ENCODE measurements at places on chromosomes 12 and 14.

- DNase-seq = peak; percentile 94
Observed at GRCh38 chr12:54360717-54361456, 3.4 kb downstream of the GPR84 start.

DNA sequence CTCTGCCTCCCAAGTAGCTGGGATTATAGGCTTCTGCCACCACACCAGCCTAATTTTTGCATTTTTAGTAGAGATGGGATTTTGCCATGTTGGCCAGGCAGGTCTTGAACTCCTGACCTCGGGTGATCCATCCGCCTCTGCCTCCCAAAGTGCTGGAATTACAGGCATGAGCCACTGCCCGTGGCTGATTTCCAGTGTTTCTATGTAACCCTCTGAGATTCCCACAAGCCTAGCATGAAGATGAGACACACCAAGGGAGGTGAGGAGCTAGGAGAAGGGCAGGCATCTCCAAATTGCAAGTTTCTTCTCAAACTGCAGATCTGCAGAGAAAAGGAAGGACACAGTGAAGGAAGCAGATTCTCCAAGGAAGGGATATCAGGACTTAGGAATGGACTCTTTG lies 125.0 kb downstream of the CACNA1C start:
- DNase-seq = no peak

GRCh38 chr12:52648012-52648550 lies 3.9 kb downstream of the KRT2 start:
- no peak for DNase-seq

- DNase-seq = peak; percentile 43
Observed at GRCh38 chr12:74365178-74365964, 172.3 kb upstream of the ATXN7L3B start.

DNA sequence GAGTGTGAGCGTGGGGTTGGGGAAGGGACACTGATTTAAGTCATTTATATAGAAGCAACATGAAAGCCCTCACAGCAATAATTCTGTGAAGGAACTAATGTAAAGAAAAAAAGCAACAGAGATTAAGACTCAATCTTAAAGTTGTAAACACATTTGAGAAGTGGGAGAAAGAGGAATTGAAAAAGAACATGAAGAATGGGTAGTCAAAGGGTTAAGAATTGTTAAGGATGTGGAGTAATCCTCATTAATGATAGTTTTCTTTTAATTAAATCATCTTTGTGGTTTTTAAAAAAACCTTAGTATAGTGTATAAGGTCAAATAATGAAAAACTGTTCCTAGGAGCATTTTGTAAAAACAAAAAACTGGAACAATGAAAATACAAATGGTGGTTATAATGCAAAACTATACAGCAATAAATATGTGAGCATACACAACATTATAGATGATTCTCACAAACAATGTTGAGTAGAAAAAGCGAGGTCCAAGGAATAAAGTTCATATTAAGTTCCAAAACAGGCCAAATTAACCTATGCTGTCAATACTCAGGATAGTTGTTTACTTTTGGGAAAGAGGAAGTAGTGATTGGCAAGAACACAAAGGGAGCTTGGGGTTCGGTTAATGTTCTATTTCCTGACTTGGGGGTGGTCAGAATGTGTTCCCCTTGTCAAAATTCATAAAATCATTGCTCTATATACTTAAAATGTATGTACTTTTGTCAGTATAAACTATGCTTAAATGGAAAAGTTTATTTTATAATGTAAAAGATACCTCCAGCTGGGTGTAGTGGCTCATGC lies 120.4 kb upstream of the ATF7IP start:
- no peak for DNase-seq

DNA sequence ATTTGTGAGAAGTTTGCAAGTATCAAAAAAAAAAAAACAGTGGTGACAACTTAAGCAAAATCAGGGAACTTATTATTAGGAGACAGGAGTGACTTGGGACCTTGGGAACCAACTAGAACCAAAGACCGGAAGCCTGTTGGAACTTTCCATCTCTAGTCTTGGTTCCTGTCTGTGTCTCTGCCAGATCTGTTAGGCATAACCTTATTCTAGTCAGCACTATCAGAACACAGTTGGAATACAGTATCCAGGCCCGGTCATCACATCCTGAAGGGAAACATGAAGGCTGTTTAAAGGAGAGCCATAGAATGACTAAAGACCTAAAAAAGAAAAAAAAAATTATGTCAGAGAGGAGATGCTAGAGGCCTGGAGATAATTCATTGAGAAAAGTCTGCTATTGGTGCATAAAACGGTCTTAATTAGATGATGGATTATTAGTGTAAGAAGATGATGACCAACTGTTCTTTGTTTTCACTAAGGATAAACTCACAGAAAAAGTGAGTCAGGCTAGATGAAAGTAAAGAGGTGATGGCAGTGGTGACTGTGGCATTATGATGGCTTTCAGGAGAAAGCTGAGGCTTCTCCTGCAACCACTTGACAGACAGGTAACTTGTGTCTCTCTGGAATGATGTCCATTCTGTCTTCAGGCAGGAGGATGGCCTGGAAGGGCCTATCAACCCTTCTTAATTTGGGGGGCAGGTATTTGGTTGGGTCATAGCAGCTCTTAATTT lies 28.2 kb downstream of the DACT1 start:
- no peak for DNase-seq

DNA sequence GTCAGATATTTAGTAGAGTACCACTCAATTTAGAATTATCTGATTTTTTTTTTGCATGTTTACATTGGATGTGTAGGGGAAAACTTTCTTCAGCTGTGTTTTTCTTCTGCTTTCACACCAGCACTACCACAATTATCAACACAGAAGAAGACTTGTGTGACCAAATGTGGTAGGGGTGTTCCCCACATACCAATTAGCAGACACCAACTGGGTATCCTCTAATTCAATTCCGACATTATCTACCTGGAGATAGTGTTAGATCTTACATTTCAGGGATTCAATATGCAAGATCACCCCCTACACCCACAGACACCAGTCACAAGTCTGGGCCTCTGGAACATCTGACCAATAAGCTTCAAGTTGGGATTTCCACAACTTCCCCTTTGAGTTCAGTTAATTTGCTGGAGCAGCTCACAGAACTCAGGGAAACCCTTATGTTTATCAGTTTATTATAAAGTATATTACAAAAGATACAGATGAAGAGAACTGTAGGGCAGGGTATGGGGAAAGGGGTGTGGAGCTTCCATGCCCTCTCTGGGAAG lies 4.1 kb upstream of the KLRG1 start:
- no peak for DNase-seq

GRCh38 chr14:55948399-55948798 lies 169.8 kb upstream of the PELI2 start:
- no peak for DNase-seq

DNA sequence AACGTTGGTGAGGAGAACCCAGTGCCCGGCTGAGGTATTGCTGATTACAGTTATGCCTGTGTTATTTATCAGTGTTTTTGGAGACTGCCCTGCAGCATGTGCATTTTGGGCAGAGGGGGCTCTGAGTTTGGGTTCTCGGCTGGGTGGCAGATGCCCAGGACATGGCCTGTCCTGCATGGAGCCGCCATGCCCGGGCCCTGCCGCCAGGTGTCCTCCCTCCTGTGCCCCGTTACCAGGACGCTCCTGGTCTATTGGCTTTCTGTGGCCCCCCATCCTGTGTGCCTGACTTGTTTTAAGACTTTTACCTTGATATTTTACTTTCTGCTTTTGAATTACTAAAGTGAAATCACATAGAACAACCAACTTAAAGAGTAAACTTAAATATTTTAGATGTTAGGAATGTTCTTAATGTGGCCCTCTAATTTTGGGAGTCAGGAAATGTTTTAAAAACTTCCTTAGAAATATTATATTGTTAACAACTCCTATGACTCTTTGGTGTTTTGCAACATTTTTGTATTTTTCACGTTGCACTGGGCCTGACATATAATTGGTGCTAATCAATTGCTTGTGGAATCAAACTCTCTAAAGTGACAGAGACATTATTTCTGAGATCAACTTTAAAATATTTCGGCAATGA lies 51.8 kb downstream of the PRIMA1 start:
- DNase-seq = no peak

DNA sequence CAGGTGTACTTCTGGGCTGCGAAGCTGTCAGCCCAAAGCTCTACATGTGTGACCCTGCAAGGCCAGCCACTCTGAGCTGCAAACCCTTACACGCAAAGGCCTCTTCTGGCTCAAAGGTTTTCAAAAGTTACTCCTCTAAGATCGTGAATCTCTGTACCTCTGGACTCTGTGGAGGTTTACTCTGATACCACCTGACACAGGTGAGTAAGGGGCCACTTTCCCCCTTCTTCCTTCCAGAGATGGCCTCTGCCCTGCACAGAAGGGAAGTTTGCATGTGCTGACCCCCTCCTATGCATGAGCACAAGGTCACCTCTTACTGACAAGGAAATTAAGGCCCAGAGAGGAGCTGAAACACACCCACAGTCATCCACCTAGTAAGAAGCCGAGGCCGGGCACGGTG lies 14.5 kb downstream of the ITPK1 start:
- no peak for DNase-seq

DNA sequence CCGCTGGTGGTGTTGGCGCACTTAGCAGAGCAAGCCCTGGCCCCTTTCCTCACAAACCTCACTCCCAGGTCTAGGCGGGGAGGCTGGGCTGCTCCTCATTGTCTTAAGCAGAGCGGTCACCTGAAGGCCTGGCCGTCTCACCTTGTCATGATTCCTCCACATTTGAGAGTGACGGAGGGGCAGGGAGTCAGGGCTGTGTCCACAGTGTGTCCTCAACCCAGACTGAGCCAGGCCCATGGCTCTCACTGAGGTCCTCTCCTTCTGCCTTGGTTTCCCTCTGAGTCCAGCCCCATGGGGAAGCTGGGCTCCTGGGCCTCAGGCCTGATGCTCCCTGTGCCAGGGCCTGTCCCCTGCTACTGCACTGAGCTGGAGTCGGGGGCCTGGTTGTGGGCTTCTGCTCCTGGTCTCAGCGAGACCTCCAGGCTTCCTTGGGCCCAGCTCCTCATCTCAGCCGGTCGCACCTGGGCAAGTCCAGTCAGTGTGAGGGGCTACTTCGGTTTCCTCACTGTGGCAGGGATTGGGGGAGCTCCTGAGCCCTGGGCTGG lies 44.9 kb downstream of the KRT80 start:
- no peak for DNase-seq

- DNase-seq = no peak
Observed at GRCh38 chr14:53545217-53545616, 392.1 kb upstream of the DDHD1 start.

GRCh38 chr14:67999705-68000384 lies 180.3 kb downstream of the RAD51B start:
- no peak for DNase-seq

DNA sequence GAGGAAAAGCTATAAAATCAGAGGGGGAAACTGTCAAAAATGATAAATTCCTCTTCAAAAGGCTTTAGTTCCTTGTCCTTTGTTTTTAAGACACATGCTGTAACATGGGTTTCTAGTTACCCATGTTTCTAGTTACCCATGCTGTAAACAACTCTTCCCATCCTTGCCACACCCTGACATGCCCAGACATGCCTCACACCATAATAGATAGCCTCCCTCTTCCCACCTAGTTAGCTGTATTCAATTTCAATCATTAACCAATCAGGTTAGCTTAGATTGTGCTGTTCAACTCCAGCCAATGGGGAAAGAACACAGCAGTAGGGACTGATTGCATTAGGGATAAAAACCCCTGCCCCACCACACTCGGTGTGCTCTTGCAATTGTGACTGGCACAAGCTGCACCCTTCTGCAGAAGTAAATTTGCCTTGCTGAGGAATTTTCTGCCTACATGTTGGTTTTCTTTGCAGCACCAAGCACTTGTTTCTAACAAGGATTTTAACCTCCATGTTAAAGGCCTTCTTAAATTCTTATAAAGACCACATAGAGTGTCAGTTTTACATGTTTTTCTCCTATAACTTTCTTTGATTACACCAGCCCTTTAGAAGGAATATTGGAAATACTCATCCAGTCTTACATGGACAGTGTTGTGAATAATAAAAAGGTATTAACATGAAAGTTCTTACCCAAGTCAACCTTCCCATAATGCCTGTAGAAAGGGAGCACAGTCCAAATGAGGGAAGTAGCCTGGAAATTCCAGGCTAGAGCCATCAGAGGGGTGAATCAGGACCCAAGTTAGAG lies 32.5 kb upstream of the LALBA start:
- DNase-seq = no peak

DNA sequence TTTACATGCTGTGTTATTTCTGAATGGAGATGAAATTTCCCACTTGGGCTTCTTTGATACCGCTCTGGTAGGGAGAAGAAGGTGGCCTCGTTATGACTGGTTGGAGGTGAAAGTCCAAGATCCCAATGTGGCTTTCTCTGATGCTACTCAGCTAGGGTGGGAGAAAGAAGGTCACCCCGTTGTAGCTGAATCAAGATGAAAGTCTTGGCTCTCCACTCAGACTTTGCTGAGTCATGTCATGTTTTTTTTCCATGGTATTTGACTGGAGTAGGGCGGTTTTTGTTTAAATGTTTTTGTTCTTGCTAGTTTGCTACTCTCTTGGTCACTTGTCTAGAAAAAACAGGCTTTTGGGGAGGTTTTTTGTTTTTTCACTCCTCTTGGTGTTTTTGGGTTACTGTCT lies 2.4 kb upstream of the PDE6H start:
- DNase-seq = no peak

- no peak for DNase-seq
Observed at GRCh38 chr14:101086926-101087325, 183.4 kb upstream of the RTL1 start.

GRCh38 chr12:49206389-49206788 lies 17.5 kb upstream of the TUBA1A start:
- DNase-seq = no peak

- no peak for DNase-seq
Observed at GRCh38 chr12:4383304-4383865, 3.9 kb upstream of the FGF23 start.

- DNase-seq = no peak
Observed at GRCh38 chr12:5232291-5232690, 188.6 kb downstream of the KCNA5 start.

DNA sequence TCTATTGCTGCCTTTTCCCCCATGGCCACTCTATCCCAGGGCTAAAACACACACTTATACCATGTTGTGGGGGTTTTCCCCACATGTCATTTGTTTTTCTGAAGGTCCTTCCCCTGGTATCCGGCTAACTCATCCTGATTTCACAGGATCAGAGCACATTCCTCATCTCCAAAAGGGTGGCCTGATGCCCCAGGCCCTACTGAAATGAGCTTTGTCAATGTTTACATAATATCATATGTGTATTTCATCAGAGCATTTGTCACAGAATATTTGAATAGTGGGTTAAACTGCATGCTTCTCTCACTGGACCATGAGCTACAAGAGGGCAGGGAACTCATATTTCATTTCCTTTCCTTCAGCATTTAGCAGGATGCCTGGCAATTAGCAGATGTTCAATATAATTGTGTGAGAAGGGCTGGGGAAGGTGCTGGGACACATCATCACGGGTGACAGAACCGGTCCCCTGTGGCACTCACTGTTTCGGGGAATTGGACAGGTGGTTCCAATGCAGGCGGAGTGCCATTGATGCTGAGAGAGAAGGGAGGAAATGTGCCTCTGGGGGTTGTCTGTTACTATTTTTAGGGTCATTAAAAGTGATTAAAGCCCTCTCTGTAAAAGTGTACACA lies 26.8 kb downstream of the EMP1 start:
- DNase-seq = no peak

- DNase-seq = no peak
Observed at GRCh38 chr14:94360945-94361565, 27.3 kb downstream of the SERPINA1 start.

Measured in glutamatergic neuron (in vitro differentiated cells).